Substantia nigra (tissue), 51 donors: ENCODE measurements at places on chromosomes 4 and X.

- no peak for DNase-seq
Observed at GRCh38 chrX:23993012-23993633, 33.9 kb downstream of the KLHL15 start.

DNA sequence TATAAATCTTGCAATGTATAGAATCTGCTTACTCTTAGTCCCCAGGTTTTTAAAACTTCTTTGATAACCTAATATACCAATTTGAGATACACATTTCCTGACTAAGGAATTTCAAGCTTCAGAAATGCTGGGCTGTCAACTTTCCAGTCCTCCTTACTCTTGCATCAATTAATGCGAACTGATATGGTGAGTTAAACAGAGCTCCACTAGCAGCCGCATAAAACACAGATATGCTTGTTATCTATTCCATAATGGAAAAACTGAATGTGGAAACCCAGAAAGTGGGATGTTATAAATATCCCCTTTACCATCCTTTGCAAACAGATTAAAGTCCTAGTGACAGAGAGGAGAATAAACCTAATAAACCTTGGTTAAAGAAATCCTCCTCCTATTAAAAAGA is 1913.7 kb downstream of the STIM2 start:
- no peak for DNase-seq

DNA sequence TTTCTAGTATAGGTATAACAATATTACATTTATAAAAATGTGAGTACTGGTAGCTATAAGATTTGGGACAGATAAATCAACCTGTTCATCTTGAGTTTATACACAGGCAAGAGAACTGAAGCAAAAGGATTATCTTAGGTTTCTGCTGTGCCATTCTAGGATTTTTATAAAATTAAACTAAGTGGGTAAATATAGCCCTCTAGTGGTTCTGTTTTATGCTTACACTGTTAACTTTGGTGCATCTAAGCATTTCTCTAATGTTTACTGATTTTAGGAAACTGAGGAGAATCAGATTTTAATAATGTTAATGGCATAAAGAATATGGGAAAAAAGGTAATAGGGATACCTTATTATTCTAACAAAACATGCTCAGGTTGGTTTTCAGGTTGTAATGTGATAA is 1.1 kb upstream of the RRH start:
- no peak for DNase-seq

DNA sequence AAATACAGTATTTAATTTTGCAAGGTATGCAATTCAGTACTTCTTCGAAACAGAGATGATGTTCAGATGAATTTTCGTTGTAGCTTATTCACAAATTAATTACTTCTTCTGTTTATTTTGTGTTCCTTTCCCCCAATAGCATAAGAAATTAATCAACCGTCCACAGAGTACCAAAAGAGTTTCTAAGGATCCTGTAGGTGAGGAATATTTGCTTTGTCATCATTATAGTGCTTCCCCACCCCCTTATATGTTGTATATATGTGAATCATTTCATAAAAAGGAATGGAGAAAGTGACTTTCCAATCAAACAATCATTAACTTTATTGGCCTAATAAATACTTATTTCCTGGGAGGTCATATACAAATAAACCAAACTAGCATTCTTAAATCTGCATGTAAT is 57.6 kb downstream of the DTHD1 start:
- no peak for DNase-seq

DNA sequence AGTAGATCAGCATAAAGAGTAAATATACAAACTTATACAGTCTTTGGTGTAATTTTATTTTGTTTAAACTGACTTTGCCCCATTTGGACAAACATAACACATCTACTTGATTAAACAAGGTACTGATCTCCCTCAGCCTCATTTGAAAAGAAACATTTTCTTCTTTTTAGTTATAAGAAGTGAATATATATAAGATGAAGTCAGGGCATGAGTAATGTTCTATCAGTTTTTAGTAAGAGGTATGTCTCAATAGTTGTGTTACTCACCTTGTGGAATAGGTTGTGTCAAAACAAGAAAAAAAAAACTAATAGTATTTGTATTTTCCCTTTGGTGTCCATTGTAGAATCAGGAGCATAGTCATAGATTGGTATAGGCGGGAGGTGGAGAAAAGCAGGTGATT is 327.4 kb downstream of the RPA4 start:
- no peak for DNase-seq
